Large intestine (tissue), 12 donors: ENCODE measurements at places on chromosomes 1 and 21. TPM values are rescaled to one million over a fixed set of nuclear protein-coding genes. Genes with fewer than 3 reads are reported as not detected.

Gene TMEM201
- 10.5 TPM for polyA plus RNA-seq

Gene TNFRSF8
- polyA plus RNA-seq: 0.25 TPM

Gene GJA8
- not detected for polyA plus RNA-seq

GRCh38 chr1:94746635-94747525, 73.3 kb upstream of the SLC44A3 start:
- DNase-seq: no peak

GRCh38 chr1:10001016-10001665, 4.1 kb downstream of the RBP7 start:
- DNase-seq: no peak

- DNase-seq: no peak
These were observed 50.6 kb upstream of the NTPCR start for GRCh38 chr1:232899839-232900238.

DNA sequence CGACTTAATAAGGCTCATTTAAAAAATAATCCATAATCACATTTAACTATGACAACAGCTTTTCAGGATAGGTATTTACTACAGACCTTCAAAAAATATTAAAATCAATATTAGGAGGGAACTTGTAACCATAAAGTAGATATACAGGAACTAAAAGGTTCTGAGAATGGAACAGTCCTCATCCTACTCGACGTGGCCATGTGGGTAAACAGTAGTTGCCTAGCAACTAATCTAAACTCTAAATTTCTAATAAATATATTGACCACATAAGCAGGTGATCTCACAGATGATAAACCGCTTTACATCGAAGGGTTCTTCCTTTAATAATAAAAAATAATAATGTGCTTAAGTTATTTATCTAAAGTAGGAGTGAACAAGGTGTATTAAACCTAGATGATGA, 7.9 kb downstream of the AKT3 start:
- no peak for DNase-seq

- no peak for DNase-seq
These were observed 7.5 kb downstream of the HPCAL4 start for GRCh38 chr1:39683591-39684312.

GRCh38 chr1:223144431-223144830, 1.4 kb upstream of the TLR5 start:
- no peak for DNase-seq

DNA sequence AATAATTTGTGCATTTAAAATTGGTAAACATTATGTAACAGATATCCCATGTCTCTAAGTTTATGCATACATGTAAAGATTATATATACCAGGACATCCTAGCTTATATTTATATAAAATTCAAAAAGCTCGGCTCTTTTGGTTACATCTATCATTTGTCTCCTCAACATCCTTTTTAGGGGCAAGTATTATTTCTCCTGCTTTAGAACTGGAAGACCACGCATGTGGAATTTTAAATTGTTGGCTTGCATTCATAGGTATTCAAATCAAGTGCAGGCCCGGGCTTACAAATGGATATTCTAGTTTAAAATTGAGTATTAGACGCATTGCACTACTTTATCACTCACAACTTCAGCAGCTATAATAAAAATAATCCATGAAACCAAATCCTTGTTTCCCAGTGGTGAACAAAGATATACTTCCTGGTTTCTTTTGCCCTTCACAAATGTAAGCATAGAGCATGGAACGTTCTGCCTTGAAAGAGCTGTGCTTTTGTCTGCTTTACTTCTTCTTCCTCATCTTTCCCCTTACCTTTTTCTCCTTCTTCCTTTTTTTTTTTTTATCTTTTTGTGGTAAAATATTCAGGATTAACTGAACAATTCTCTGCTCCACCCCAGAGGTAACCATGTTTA, 57.1 kb downstream of the DDAH1 start:
- no peak for DNase-seq

DNA sequence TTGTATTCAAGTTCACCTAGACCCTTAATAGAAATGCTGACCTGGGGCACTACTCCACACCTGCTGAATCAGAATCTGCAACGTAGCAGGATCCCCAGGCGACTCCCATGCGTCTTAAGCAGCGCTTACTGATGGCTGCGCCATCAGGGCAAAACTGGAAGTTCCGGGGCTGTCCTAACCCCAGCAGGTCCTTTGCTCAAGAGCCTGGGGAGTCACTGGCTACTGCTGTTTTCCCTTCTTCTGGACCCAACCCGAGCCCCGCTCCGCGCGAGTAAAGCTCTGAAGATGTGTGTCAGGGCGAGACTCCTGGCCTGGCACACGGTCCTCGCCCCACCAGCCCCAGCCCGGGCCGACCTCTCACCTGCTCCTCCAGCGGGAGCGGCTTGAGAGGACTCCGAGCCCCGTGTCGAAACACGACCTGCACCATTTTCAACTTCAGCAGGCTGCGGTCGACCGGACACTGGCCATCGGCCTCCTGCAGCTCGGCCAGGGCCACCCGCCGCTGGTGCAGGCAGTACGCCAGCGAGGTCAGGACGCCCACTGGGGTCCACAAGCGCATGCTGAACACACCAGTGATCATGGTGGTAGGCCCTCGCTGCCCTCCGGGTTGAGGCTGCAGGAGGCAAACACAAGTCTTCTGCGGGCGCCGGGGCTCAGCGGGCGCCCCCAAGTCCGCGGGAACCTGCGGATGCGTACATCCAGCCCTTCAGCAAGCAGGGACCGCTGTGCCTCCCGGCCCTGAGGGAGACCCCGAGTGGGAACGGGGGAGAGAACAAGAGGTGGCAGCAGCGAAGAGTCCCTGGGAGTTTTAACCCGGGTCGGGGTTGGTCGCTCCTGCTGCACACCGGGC, 630 bp downstream of the ACP6 start:
- DNase-seq: peak; percentile 85
